ENCODE measurements at places on chromosomes 2 and 18. TPM values are rescaled to one million over a fixed set of nuclear protein-coding genes. Genes with fewer than 3 reads are reported as not detected.

Gene DHRS9
- 0.87 TPM for polyA plus RNA-seq

Gene MFF
- polyA plus RNA-seq = 111 TPM

Gene CROCC2
- 3.7 TPM for polyA plus RNA-seq

Gene INPP1
- polyA plus RNA-seq = 31.2 TPM

Gene MRO
- polyA plus RNA-seq = 0.48 TPM

Gene VAMP5
- polyA plus RNA-seq = 49.6 TPM

Gene GKN1
- not detected for polyA plus RNA-seq

Gene CXCR4
- polyA plus RNA-seq = 55.0 TPM

Gene EPC2
- 65.5 TPM for polyA plus RNA-seq

Gene NAB1
- polyA plus RNA-seq = 77.7 TPM

GRCh38 chr2:162462911-162463310 is 119.0 kb downstream of the GCA start:
- DNase-seq = no peak

DNA sequence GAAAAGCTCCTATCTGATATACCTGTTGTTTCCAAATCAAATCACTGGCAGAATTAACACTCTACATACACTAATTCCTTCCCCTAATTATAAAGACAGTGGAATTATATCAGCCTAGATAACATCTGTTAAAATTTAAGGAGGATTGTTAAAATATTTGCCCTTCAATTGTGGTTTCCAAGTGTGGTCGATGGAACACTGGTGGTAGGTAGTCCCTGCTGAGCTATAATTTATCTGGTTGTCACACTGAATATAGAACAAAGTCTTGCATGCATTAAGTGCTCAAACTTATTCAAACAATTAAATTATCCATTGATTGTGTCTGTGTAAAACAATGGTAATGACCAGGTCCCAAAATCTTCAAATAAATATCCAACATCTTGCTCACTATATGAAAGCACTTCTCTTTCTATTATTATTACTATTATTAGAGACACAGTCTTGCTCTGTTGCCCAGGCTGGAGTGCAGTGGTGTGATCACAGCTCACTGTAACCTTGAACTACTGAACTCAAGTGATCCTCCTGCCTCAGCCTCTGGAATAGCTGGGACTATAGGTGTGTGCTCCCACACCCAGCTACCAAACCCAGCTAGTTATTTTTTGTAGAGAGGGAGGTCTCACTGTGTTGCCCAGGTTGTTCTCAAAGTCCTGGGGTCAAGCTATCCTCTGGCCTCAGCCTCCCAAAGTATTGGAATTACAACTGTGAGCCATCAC is 12.0 kb downstream of the CDH2 start:
- no peak for DNase-seq

DNA sequence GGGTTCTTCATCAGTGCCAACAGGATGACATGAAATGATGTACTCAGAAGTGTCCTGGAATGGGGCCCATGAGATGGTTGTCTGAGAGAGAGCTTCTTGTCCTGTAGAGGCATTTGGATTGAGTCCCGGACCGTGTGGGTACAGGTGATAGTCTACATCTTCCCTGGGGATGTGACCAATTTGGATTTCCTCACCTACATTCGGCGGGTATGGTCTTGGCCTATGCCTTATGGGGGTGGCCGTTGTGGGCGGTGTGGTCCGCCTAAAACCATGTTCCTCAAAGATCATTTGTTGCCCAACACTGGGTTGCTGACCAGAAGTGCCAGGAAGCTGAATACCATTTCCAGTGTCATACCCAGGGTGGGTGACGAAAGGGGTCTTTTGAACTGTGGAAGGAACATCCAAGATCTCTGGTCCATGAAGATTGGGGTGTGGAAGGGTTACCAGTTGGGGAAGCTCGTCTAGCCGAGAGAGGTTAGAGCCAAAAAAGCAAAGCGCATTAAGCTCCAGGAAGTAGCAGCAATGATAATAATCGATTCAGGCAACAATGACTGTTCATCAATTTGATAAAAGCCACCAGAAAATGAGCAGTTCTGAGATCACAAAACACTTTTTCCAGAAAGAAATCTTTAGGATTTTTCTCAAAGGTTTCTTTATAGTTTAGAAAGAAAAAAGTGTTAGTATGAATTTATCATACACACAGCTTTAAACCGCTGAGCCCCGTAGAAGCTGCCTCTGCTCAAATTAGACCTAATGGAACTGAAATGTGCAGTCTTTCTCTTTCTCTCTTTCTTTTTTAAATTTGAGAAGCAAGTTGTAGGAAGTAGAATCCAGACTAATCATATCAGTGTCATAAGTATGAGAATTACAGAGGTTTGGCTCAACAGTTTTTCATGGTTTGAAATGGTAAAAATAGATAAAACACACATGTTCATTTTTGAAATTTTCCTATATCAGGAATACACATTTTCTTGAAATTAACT is 60.3 kb downstream of the ATIC start:
- no peak for DNase-seq

DNA sequence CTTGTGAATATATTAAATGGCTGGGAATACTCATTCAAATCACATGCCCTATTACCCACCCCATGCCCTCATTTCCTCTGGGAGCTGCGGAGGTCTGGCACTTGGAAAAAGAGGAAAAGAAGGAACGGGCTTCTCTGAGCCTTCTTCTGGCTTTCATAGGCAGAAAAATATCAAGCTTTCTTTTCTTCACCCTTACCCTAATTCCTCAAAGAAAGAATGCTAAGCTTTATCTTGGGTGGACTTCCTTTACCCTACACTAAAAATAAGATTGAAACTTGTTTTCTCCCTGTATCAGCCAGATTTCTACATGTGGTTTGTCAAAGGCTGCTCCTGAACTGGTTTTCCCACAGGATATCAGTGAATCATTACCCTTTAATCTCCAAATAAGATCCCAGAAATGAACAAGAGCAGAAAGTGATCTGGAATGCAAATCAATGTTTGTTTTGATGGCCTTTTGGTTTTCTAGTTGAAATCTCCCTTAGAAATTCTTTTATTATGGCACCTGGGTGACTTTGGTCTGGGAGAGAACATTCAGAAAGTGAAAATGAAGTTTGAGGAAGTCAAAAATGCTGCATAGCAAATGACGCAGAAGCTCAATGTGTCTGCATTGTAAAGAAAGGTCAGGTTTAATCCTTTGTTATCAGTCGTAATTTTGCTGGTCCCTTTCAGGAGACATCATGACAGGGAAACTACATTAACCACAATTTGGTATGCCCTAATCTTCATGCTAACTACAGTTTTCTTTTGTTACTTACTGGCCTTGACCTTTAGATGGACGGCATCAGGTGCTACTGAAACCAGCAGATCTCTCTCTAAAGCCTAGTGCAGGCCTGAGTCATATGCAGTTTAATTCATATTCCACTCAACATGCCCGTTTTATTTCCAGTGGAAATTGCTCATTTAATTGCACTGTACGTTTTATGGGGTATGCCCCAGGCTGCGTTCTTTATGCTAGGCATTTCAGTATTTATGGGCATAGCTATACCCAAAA is 46.6 kb upstream of the HNRNPA3 start:
- DNase-seq = peak; percentile 32

- DNase-seq = no peak
Observed at GRCh38 chr2:67234440-67234839, 162.7 kb upstream of the ETAA1 start.

DNA sequence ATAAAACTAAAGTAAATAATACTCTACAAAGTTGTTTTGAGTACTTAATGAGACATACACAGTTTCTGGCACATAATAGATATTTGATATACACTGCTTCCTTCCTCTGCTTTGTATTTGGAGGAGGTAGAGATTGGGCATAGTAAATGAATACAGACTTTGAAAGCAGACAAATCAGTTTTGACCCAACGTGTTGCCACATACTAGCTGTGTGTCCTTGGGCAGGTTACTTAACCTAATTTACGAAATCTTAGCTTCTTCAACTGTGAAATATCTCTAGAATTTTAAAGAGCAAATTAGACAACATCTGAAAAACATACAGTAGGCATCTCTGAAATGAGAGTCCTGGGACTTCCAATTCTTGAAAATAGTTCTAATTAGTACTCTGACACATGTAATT is 425.4 kb downstream of the TGIF1 start:
- DNase-seq = no peak

DNA sequence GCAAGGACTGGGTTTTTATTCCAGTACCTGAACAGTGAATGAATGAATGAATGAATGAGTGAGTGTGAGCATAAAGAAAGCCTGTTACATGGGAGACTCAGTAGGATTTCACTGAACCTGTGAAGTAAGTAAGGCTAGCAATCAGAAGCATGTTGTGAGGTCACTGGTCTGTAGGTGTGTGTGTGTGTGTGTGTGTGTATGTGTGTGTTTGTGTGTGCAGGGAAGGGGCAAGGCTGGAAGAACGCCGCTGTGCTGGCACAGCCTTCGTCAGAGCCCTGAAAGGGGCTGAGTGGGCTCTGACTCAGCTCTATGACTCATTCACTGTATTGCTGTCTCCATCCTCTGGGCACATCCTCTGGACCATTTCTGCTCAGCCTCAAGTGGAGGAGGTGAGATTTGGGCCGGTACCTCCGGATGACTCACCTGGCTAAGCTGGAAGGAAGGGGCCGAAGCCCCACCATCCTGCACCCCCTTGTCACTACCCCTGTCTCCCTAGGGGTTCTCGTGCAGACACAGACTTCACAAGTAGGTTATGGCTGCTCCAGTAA is 51.4 kb upstream of the MRPL33 start:
- peak; percentile 78 for DNase-seq

- DNase-seq = peak; percentile 78
Observed at GRCh38 chr2:69177063-69177771, 164.2 kb downstream of the ANTXR1 start.

- no peak for DNase-seq
Observed at GRCh38 chr2:46569766-46570165, 90.4 kb downstream of the TMEM247 start.

DNA sequence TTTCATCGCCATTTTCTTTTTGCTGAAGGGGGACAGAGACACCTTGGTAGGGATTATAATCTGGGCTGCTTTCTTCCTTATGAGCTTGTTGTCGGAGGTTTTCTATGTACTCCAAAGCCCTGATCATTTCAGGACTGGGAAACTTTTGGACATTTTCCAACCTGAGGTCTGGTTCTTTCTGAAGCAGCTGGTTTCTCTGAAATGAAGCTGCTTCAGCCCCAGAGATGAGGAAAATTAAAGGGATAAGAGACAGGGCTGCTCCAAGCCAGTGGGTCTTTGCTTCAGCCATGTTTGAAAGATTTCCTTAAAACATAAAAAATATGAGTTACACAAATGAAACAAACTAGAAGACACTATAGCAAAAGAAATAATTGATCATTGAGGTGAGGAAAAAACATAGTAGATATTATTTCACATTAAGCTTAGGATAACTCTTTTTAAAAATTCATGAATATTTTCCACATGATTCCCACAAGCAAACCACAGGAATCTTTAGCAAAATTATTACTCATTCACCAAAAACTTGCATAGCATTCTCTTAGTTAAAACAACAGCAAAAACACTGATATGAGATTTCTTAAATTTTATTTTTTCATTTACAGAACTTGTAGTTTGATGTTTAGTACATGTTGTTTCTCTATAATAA is 3.0 kb downstream of the SCG2 start:
- DNase-seq = no peak

- DNase-seq = no peak
Observed at GRCh38 chr2:205717999-205718398, 35.7 kb downstream of the NRP2 start.

DNA sequence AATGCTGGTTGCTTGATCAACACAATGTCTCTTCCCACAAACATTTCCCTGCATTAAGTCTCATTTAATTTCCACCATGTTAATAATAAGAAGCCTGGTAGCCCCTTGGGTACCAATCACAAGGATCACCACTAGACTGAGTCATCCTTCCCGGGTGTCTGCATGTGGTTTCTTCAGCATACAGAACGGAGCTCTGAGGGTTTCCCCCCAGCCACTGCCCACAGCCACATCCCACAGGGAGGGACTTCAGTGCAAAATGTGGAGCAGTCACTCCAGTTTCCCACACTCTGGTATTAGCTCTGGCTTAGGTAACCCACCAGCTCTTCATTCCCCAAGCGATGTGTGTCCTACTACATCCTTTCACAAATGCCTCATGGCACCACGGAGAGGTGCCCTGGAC is 42.7 kb upstream of the POLE4 start:
- DNase-seq = no peak

- no peak for DNase-seq
Observed at GRCh38 chr2:8679827-8680731, 1.8 kb upstream of the ID2 start.

- no peak for DNase-seq
Observed at GRCh38 chr2:238423561-238424312, 3.0 kb upstream of the ASB1 start.

DNA sequence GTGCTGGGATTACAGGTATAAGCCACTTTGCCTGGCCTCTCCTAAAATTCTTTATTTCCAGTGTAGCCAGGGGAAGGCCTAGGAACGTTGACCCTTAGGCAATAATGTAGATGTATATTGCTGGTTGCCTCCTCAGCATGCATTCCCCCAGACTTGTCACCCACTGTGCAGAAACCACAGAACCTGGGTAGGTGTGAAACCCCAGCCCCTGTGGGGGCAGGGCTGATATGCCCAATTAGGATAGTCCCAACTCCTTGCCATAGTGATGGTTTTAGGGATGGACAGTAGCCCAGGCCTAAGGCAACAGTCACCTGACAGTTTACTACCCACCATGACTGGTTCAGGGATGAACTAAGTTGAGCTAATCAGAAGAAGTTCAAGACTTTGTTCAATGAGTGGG is 57.7 kb downstream of the TMEM247 start:
- no peak for DNase-seq

GRCh38 chr2:196145256-196145655 is 26.1 kb downstream of the STK17B start:
- no peak for DNase-seq

DNA sequence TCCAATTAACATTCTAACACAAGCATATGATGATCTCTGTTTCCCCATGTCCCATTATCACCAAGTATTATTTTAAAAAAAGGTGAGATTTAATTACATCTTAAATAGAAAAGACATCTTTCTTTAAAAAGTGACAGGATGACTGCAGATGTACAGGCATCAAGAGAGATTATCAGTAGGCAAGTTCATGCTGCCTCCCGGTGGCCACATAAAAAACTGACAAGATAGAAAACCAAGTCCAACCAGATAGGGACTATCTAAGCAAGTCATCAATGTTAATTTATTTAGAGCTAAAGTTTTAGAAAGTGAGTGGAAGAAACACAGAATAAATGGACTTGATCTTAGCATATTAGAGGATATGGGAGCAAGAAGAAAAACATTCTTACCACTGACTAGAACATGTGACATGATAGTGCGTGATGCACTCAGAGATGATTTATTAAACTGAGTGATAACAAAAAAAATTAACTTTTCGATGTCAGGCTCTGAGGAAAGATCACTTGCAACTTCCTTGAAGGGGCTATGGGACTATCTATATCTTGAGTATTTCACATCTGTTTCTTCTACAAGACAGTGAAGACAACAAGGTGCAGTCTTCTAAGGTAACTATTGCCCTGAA is 5.4 kb upstream of the TDRD15 start:
- DNase-seq = peak; percentile 18

- DNase-seq = peak; percentile 33
Observed at GRCh38 chr2:216791303-216791702, 68.6 kb downstream of the TNP1 start.

GRCh38 chr2:77086051-77086450 is 436.1 kb downstream of the LRRTM4 start:
- DNase-seq = no peak
